ENCODE measurements at places on chromosomes 3 and 15.

- H3K4me1 ChIP-seq = no peaks in the 10 kb centered on the region
- DNase-seq = no peak
- no peaks in the 10 kb centered on the region for H3K27me3 ChIP-seq
- H3K27ac ChIP-seq = no peak overlapping the region
- H3K4me3 ChIP-seq = no peak overlapping the region
Measured at GRCh38 chr15:45259796-45260195, 7.8 kb downstream of the SLC28A2 start.

- H3K36me3 ChIP-seq = no peaks in the 10 kb centered on the region
- no peak overlapping the region for H3K27ac ChIP-seq
- peaks cover 7% of the 10 kb centered on the region for H3K27me3 ChIP-seq
- DNase-seq = no peak
- no peaks in the 10 kb centered on the region for H3K4me1 ChIP-seq
Measured at GRCh38 chr3:126132751-126133511, 47.5 kb downstream of the ALDH1L1 start.

DNA sequence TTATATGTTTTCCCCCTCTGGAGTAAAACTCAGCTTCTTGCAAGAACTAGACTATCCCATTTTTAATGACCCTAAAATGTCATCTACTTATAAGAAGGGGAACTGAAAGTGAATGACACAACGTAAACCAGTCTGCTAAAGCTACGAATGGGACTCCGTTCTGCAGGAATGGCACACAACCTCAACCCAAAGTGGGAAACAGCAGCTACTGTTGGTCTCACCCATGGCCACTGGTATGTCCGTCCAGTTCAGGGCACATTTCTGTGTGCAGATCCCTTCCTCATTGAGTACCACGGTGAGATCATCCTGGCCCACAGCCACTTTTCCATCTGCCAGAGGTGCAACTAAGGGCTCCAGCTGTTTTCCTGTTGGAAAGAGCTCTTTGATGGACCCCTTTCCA, 23.8 kb downstream of the VPS39 start:
- H3K27ac ChIP-seq = no peak overlapping the region
- no peaks in the 10 kb centered on the region for H3K27me3 ChIP-seq
- no peak for DNase-seq
- no peak overlapping the region for H3K4me3 ChIP-seq
- H3K36me3 ChIP-seq = peaks cover 34% of the 10 kb centered on the region

GRCh38 chr15:54045397-54045796, 67.2 kb downstream of the UNC13C start:
- peaks cover 2% of the 10 kb centered on the region for H3K27me3 ChIP-seq
- no peak for DNase-seq
- no peak overlapping the region for H3K4me3 ChIP-seq
- H3K4me1 ChIP-seq = no peaks in the 10 kb centered on the region
- H3K27ac ChIP-seq = no peak overlapping the region

- no peak overlapping the region for H3K27ac ChIP-seq
- peaks cover 5% of the 10 kb centered on the region for H3K27me3 ChIP-seq
- peaks cover 4% of the 10 kb centered on the region for H3K36me3 ChIP-seq
- peaks cover 15% of the 10 kb centered on the region for H3K4me1 ChIP-seq
Measured at GRCh38 chr3:78825118-78825857, 942.5 kb downstream of the ROBO1 start.

DNA sequence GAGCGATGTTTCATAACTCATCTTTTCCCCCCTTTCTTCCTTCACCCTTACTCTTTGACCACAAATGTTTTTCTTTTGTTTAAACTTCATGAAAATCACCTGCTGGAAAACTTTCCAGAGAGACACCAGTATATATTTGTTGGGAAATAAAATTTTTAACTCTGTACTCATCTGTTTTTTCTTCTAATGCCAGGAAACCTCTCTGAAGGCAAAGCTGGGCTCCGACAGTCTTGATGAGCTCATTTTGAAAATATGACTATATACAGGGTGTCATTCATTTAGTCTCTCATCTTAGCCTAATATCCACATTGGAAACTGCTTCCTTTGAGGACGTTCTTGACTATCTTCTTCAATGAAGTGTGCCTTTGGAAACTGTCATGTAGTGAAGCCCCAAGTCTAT, 339.6 kb upstream of the ROBO2 start:
- H3K36me3 ChIP-seq = no peaks in the 10 kb centered on the region
- peaks cover 1% of the 10 kb centered on the region for H3K27me3 ChIP-seq
- no peak for DNase-seq
- H3K27ac ChIP-seq = no peak overlapping the region

DNA sequence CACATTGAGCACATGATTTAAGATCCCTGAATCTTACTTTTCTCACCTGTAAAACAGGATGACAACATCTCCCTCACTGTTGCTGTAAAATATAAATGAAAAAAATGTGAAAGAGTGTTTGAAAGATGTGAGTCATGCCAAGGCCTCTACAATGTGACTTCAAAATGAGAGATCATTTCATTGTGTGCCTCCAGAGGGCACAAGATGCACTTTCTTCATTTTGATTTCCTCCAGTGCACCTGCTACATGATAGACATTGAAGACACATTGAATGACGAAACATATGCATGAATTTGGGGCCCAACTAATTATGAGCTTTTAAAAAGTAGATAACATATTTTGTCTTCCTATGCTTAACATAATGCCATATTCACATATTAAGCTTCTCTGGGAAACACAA, 170.3 kb downstream of the MOBP start:
- no peak overlapping the region for H3K4me3 ChIP-seq
- no peak overlapping the region for H3K27ac ChIP-seq
- no peaks in the 10 kb centered on the region for H3K36me3 ChIP-seq
- H3K27me3 ChIP-seq = no peaks in the 10 kb centered on the region
- no peak for DNase-seq

- no peak for DNase-seq
- no peaks in the 10 kb centered on the region for H3K36me3 ChIP-seq
- H3K27me3 ChIP-seq = no peaks in the 10 kb centered on the region
Measured at GRCh38 chr15:78237146-78237545, 2.8 kb upstream of the ACSBG1 start.

DNA sequence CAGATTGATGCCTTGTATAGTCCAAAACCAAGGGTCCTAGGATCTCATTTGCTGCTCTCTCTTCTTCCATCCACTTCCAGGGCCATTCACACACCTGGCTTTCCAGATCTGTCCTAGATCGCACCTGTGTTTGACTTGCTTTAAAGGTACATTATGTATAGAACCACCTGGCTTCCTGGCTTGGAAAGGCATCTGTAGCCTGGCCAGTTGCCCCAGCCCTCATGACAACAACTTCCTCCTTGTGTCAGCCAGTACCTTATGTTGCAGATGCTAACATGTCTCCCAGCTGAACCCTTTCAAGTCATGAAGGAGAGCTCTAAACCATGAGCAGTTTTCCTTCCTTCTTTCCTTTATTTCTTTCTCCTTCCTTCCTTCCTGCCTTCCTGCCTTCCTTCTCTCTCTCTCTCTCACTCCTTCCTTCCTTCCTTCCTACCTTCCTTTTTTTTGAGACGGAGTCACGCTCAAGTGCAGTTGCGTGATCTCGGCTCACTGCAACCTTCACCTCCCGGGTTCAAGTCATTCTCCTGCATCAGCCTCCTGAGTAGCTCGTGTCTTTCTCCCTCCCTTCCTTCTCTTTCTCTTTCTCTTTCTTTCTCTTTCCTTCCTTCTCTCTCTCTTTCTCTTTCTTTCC, 2.5 kb upstream of the HTR3C start:
- DNase-seq = no peak
- H3K4me1 ChIP-seq = peaks cover 7% of the 10 kb centered on the region
- H3K27me3 ChIP-seq = peaks cover 2% of the 10 kb centered on the region
- H3K4me3 ChIP-seq = no peak overlapping the region
- H3K27ac ChIP-seq = no peak overlapping the region

- H3K27ac ChIP-seq = no peak overlapping the region
- no peaks in the 10 kb centered on the region for H3K27me3 ChIP-seq
- no peak overlapping the region for H3K4me3 ChIP-seq
- no peak for DNase-seq
Measured at GRCh38 chr3:30189900-30190299, 416.5 kb upstream of the TGFBR2 start.

GRCh38 chr15:95687686-95688085, 642.8 kb upstream of the NR2F2 start:
- no peaks in the 10 kb centered on the region for H3K36me3 ChIP-seq
- H3K27ac ChIP-seq = no peak overlapping the region
- DNase-seq = no peak
- no peaks in the 10 kb centered on the region for H3K27me3 ChIP-seq

DNA sequence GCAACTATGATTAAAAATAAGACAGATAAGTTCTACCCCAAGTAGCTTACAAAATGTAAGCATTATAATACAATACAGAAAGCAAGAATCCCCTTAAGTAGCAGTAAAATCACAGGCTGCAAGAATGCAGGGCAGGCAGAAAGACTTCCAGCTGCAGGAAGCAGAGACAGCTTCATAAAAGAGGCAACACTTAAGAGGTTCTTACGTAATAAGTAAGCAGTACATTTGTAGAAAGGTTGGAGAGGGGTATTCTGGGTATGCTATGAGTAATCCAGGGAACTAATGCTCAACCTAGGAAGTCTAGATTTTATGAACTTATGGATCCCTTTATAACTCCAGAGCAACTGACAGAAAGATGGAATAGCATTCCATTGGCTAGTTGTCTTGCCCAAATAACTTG, 151.6 kb downstream of the IL5RA start:
- H3K27me3 ChIP-seq = no peaks in the 10 kb centered on the region
- no peaks in the 10 kb centered on the region for H3K36me3 ChIP-seq
- no peak overlapping the region for H3K27ac ChIP-seq
- H3K4me1 ChIP-seq = no peaks in the 10 kb centered on the region

DNA sequence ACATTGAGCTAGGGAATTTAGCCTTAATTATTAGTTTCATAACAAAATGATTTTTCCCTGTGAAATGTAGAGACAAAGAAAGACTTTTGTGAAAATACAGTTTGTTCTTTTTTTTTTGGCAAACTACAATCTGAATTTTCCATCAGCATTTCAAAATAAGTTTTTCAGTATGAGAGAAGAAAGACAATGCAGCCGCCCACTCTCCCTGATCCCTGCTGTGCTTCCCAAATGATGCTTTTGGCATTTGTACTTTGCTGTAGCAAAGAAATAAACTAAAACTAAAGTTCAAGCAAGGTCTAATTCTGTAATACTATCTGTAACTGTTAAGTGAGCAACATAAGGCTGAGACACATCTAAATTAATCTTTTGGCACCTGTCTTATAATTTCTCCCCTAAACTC, 782.2 kb downstream of the VGLL3 start:
- peaks cover 39% of the 10 kb centered on the region for H3K4me1 ChIP-seq
- no peak overlapping the region for H3K4me3 ChIP-seq
- no peak for DNase-seq
- peaks cover 5% of the 10 kb centered on the region for H3K27me3 ChIP-seq

DNA sequence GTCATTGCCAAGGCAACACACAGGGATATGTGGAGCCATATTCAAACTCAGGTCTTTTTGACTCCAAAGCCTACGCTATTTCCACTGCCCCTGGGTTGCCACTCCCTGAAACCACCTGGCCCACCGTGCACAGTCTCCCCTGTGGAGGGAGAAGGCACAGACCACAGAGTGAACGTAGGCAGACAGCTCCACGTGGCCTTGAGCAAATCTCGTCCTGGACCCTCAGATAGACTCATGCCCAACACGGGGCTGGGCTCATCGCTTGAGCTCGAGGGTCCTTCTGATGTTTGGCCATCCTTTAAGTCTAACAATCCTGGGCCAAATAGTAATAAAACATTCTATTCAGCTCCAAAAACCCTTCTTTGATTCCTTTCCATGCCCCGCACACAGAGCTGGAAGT, 72.0 kb downstream of the CPN2 start:
- no peak overlapping the region for H3K4me3 ChIP-seq
- peaks cover 19% of the 10 kb centered on the region for H3K27me3 ChIP-seq
- no peak for DNase-seq
- H3K36me3 ChIP-seq = peaks cover 5% of the 10 kb centered on the region

GRCh38 chr15:60528530-60528929, 49.6 kb upstream of the ICE2 start:
- H3K36me3 ChIP-seq = no peaks in the 10 kb centered on the region
- no peak for DNase-seq
- H3K27ac ChIP-seq = no peak overlapping the region
- H3K27me3 ChIP-seq = peaks cover 6% of the 10 kb centered on the region

- H3K27ac ChIP-seq = no peak overlapping the region
- no peak for DNase-seq
- no peaks in the 10 kb centered on the region for H3K27me3 ChIP-seq
- H3K36me3 ChIP-seq = peaks cover 13% of the 10 kb centered on the region
Measured at GRCh38 chr3:177051411-177051810, 145.9 kb downstream of the TBL1XR1 start.

- H3K4me3 ChIP-seq = no peak overlapping the region
- H3K4me1 ChIP-seq = no peaks in the 10 kb centered on the region
- H3K27ac ChIP-seq = no peak overlapping the region
- H3K27me3 ChIP-seq = peaks cover 4% of the 10 kb centered on the region
- H3K36me3 ChIP-seq = peaks cover 18% of the 10 kb centered on the region
Measured at GRCh38 chr15:80945605-80946004, 44.0 kb downstream of the MESD start.

- H3K4me1 ChIP-seq = peaks cover 8% of the 10 kb centered on the region
- peaks cover 15% of the 10 kb centered on the region for H3K27me3 ChIP-seq
- no peak for DNase-seq
- H3K27ac ChIP-seq = no peak overlapping the region
- H3K4me3 ChIP-seq = no peak overlapping the region
Measured at GRCh38 chr3:128813097-128813496, 66.3 kb upstream of the ACAD9 start.

DNA sequence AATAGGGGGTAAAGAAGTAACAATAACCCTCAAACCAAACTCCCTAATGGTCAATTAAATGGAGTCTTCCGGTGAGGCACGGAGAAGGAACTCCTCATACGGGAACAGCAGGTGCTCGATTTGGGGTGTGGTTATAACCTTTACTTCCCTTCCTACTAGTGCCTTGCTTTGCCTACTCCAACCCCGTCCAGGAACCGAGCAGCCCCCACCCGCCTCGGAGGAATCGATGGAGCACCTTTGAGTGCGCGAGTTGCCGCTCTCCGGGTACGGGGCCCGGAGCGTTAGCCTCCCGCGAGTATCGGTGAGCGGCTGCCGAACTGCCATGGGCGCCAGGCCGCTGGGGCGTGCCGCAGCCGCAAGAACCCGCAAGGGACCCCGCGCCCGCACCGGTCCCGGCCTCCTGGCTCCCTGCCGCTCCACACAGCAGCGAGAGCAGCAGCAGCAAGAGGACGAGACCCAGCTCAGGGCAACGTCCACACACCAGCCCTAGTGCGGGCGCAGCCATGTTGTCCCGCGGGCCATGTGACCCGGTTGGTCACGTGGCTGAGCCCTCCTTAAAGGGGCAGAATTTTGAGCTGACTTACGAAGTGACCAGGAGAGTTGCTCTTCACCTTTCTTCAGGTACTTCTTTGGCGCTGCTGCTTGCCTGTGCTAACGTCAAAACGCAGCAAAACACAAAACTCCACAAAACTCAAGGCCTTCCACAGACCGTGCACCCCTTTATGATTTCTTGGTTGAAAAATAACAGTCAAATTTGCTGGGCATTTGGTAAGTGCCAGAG, at the start of gene SUMF1:
SUMF1 (minus strand) TSS at position 529 of the 781 bp plus-strand sequence; CDS start at position 505, 24 bp downstream.
- H3K4me3 ChIP-seq = peak within 1 kb of the TSS; percentile 96
- H3K4me1 ChIP-seq = peaks cover 4% of the 10 kb centered on the region
- H3K27me3 ChIP-seq = peaks cover 3% of the 10 kb centered on the region
